ENCODE measurements at places on chromosomes 2 and 18.

DNA sequence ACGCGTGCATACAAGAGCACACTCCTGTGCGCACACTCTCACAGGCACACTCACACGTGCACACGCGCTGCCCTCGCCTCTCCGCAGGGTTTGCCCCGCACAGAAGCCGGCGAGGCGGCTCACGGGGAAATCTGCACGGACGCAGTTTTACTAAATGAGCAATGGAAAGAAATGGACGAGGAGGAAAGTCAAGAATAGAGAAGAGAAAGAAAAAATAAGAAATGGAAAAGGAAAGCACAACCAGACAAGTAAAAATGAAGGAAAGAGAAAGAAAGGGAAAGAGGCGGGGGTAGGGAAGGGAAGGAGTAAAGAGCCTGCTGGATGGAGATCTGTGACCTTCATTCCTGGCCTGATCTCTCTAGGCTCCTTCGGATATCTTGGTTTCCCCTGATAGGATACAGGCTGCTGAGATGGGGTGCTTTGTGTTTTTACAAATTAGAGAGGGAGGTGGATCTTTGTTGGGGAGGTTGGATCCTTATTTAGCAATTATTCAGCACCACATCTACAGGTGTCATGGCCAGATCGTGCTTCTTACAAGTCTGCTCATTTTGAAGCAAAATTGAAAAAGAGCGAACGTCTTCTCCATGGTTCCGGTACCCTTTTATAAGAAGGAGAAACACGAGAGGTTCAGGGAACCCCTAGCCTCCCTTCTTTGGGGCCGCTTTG, 693 bp upstream of the LRP2 start:
- DNase-seq, result no peak

- DNase-seq, result no peak
These were observed 96.3 kb downstream of the EVA1A start for GRCh38 chr2:75464348-75464946.

GRCh38 chr2:31189141-31189540, 28.2 kb downstream of the CAPN14 start:
- no peak for DNase-seq

DNA sequence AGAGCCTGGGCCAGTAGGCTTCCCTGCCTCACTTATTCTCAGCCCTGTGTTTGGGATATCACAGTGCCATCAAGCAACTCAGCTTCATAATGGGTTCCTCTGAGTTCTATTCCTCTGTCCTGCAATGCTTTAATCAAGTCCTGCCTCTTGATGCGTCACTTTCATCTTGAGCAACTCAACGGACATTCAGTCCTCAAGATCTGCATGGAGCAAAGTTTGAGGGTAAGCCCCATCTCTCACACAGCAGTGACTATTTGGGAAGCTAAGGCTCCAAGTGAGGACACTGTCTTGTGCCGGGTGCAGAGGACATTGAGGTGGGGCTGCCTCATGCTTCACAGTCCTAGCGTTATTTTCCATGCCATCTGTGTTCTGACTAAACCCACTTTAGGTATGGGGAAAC, 50.9 kb upstream of the PLB1 start:
- no peak for DNase-seq

DNA sequence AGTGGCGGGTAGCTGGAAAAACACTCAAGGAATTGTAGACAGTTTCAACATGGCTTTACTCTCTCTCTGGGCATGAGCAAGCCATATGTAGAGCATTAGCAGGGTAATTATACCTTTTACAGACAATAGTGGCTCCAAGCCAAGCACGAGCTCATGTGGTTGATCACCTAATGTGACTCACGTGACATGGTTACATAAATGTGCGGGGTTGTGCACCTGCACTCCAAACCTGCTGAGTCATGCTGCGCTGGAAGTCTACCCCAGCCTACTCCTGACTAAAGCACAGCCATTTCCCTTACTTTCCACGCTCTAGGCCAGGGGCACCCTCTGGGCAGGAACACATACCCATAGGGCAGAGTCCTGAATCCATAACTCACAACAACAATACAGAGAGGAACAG, 232.8 kb downstream of the MBD5 start:
- no peak for DNase-seq

DNA sequence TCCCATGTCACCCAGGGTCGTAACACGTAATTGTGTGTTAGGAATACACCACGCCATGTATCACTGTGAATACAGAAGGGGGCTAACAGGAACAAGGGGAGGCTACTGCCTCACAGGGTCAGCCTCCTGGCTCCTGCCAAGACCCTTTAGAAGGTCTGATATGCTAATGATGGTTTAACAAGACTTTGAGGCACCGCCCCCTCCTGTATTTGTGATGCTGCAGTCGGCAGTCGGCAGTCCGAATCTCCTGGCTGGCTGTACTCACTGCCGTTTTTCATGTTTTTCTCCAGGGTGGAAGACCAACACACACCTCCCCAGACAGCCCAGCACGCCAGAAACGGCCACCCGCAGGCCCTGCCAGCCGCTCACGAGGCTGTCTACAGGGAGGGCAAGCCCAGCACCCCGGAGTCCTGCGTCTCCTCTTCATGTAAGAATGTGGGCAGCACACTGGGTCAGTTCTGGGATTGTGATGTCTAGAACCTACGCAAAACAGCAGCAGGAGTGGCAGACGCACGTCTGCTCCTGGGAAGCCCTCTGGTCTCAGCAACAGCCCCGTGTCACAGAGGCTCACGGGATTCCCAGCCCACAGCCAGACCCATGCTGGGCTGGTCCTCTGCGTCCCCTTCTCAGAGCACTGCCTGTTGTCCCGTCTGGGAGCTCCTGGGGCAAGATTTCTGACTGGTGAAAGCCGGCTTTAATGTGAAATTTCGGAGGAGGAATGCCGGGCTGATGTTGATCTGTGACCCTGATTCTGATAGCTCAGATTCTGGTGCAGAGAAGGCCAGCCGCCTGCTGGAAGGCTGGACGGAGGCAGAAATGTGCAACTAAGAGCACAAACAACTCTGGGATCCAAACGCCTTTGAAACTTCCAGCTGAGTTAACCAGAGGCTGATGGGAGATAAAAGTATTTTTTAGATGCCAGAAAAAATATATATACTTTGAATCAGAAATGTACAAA, 39.7 kb upstream of the B3GNT7 start:
- DNase-seq, result no peak

GRCh38 chr18:1408376-1408775, 503.7 kb downstream of the ADCYAP1 start:
- no peak for DNase-seq

DNA sequence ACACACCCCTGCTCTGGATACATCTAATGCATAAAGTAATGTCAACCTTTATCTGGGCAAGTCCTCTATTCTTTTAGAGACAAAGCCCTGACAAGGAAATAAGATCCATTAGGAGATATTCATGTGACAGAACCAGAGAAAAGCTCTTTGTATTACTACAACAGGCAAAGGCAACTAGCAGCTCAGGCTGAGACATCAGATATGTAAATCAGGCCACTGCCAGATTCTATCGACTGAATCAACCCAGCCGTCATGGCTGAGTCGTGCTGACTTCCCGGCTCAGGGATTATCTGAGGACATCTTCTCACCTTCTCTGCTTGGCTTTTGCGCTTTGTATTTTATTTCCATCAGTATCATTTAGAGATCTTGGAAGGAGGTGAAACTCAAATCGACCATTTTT, 294.5 kb downstream of the PLCL1 start:
- no peak for DNase-seq

DNA sequence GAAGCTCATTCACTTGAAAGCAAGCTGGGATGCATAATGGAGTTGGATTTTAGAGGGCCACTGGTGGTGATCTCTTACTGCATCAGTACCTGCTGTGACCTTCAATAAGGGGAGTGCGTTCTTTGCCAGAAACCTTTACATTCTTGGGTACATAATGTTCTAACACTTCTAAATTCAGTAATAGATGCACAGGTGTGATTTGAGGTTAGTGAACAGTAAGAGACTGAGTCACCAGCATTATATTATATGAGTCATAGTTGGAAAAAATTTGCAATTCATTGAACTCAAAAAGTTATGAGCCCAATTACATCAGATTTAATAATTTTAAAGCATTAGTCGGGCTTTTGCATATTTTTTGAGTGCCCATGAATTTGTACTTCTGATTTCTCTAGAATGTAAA, 803.3 kb downstream of the ADCYAP1 start:
- DNase-seq, result no peak

- DNase-seq, result no peak
These were observed 59.8 kb downstream of the LDAH start for GRCh38 chr2:20762945-20763683.

DNA sequence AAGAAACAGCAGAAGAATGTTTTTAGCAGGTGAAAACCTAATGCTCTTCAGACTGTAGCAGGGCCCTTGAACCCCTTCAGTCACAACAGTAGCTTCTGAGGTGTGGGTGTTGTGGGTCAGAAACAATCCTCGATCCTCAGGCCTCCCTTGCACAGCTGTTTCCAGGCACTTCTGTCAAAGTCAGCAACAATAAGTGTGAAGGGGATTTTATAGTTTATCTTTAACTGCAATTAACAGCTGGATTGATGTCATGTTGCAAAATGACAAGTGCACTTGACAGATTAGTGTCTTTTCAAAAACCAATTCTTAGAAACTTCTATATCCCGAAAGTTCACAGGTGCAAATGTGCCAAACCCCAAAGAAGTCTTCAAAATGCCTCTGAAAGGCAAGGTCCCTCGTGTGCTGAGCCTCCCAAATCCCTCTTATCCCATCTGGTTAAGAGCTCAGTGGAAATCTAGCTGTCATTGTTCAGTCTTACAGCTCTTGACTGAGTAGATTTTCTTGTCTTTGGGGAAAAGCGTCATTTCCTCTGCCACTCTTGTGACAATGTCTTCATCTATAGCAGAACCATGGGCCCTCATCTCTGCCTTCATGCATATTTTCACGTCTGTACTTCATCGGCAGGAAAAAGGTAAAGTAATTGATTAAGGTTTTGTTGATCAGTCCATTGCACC, 29.6 kb downstream of the M1AP start:
- no peak for DNase-seq

GRCh38 chr2:56754066-56754615, 570.4 kb downstream of the CCDC85A start:
- DNase-seq, result no peak

DNA sequence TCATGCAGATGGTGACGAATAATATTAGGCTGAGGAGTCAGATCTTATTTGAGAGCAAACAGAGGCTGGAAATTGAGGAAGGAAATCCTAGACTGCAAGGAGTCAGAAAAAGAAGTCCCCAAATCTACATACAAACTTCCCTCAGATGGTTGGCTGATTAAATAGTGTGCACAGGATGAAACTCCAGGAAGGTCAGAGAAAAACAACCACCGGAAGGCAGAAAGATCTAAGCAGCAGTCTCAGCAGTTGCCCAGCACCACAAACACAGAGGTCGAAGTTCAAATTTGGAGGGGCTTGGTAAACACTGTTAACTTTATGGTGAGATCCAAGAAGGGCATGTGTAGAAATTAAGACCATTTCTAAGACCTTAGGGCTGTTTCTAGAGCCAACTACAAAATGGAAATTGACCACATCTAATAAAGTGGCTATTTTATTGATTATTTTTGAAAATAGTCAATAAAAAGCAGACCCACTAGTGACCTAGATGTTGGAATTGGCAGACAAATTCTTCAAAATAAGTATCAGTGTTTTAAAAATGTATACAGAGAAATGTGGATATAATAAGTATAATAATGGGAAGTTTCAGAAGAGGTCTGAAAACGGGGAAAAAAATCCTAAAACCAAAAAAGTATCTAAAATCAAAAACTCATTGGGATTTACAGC, 134.8 kb downstream of the GALNT1 start:
- DNase-seq, result no peak

DNA sequence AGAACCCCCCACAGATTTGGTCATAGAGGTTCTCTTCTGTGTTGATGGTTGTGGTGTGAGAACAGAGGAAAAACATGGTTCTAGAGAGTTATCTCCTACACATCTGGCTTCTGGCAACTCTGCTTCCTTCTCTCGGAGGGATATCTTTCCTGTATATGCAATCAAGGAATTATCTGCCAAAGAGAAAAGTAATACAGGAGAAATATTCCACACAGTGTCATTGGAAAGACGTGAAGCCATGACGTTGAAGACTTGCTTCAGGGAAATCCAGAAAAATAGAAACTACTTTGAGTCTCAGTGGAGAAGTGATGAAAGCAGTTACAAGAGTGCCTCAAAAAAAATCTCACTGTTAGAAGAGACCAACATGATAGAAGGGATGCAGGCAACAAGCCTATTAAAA, 78.5 kb downstream of the RAB31 start:
- DNase-seq, result no peak

GRCh38 chr2:207067473-207067872, 98.3 kb downstream of the KLF7 start:
- DNase-seq, result no peak

DNA sequence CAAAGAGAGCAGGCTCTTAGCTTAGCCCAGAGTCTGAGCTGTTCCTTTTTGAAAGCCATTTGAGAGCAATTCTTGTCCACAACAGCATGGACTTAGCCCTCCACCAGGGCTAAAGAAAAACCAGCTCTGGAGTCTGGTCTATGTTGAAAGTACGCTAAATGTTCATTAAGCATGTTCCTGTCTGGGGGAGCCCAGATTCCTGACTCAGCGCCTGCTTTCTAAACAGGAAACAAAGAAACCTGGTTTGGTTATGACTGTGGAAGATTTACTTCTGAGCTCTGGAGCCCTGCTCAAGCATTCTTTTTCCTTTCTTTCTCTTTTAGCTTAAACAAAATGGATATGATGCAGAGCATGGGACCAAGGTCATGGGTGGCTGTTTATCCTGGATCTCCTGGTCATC, 279.8 kb downstream of the RBM43 start:
- no peak for DNase-seq

GRCh38 chr18:5538544-5538943, 5.3 kb downstream of the EPB41L3 start:
- DNase-seq, result no peak

DNA sequence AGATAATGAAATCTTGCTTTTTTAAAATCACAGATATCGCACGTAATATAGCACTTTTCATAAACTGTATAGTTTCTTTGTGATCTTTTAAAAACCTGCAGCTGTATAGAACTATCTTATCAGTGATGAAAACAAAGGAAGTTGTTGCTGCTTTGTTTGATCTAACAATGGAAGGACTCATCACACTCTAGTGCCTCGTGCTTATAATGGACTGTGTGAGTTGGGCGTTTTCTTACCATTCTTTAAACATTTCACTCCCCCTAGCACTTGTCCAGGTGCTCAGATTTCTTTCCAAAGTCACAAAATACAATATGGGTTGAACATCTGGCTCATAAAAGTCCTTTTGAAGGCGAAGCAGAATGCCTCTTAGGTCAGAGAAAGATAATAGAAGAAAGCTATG, 94.8 kb upstream of the SPATS2L start:
- no peak for DNase-seq

- no peak for DNase-seq
These were observed 257.3 kb downstream of the BCL2 start for GRCh38 chr18:63062246-63062645.

DNA sequence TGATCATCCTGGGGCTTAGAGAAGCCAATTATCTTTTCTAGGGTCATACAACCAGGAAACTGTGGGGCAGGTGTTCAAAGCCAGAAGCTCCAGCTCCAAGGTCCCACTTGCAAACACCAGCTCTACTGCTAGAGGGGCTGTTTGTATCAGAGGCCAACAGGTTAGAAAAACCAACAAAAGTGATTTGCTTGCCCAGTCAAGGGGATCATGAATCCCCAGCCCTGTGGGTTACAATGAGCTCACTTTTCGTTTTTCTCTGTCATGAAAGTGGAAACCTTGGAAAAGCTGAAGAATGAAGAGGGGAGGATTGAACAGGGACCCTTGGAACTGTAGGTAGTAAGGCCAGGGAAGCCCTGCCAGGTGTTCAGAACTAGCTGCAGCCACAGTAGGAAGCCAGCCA, 119.2 kb downstream of the SPP2 start:
- DNase-seq, result no peak

- no peak for DNase-seq
These were observed 912.8 kb downstream of the NRXN1 start for GRCh38 chr2:50118905-50119702.

- no peak for DNase-seq
These were observed 9.6 kb upstream of the NPPC start for GRCh38 chr2:231935815-231936214.
